ENCODE measurements at places on chromosomes 5 and 9. TPM values are rescaled to one million over a fixed set of nuclear protein-coding genes. Genes with fewer than 3 reads are reported as not detected.

Gene SHLD3
- total RNA-seq: 4.3 TPM

DNA sequence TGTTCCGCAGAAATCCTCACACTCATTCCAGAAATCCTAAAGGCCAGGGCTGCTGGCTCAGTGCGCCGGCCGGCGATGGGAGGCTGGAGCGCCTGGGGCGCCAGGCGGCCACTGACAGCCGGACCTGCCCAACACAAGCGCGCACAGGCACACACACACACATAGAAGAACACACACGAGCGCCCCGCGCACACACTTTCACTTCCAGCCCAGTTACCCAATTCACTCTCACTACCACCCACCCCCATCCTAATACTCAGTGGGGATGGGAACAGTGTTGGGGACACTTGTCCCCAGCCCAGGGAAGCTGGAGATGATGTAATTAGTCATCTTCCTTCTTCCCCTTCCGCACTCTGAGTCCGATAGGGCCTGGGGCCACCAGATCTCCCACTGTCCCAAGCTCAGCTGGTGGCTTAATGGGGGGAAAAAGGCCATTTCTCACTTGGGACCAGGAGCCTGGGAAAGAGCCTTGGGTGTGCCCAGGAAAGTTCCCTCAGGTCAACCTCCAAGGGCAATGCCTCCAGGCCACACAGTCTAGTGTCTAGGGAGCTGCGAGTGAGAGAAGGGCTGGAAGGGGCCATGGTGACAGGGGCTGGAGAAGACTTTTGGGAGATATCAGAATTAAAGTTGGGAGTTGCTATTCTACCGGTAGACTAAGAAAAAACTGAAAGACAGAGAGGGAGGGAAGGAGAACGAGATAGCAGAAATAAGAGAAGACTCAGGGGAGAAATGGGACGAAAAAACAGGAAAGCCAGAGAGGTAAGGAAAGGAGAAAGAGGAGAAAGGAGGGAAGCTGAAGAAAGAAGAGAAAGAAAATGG, 1.7 kb downstream of the EBF1 start:
- peak; percentile 31 for DNase-seq

Gene NUTM2F
- total RNA-seq: not detected

DNA sequence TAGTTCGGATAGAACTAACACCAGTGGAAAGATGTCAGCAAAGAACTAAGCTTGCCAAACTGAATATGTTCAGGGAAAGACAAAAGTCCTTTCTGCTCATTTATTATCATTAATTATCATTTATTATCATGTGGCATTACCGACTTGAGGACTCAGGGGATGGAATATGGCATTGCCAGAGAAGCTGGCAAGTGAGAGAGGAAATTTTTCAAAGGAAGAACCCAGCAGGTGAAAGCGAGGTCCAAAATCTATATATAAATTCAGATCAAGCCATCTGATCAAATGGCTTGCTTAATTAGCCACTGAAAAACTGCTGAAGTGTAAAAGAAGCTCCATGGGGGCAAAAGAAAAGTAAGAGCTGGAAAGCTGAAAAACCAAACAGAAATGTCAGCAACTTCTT, 1049.6 kb upstream of the SEMA6A start:
- no peak for DNase-seq

DNA sequence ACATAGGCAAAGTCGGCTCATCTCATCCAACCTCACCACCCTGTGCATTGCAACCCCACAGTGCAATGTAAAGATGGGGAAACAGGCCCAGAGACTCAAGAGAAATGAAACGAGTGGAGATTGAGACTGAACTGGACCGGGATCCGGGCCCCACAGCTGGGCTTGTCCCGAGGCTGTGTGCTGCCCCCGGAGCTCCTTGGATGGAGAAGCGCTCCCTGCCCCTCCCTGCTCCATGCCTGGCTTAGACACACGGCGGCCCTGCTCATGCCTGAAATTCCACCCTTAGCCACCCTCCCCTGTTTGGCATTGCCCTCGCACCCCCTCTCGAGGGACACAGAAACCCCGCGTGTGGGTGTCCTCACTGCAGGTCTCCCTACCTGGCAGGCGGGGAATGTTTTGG, 27.2 kb upstream of the FCN1 start:
- DNase-seq: no peak

Gene TLR4
- 0.72 TPM for total RNA-seq

Gene LCP2
- 444 TPM for total RNA-seq

DNA sequence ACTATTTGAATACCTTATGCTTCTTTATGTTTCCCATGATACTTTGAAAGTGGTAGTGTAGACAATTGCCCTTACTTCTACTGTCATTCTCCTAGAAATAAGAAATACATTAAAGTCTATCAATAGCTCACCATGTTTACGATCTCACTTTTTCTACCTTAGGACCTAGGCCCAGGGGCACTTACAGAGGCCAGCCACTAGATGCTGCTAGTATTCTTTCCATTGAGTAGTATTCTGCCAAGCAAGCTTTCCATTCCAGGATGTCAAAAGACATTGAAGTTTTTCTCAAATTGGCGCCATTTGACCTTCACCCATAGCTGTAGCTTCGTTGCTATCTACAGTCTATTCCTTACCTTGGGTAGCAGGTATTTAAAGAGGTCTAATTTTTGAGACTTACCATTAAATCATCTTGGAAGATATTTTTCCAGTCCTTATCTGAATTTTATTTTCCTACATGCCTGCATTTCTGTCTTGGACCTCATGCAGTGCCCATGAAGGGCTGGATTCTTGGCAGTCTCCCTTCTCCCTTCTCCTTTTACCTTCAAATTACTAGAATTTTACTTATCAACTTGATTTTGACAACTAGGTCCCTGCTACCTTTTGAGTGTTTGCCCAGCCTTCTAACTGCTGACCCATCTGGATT, 246.0 kb upstream of the NUDT12 start:
- DNase-seq: no peak

Gene EPB41L4B
- not detected for total RNA-seq

- no peak for DNase-seq
Observed at GRCh38 chr5:68067291-68067690, 148.3 kb upstream of the PIK3R1 start.

Gene SLC23A1
- 1.3 TPM for total RNA-seq

DNA sequence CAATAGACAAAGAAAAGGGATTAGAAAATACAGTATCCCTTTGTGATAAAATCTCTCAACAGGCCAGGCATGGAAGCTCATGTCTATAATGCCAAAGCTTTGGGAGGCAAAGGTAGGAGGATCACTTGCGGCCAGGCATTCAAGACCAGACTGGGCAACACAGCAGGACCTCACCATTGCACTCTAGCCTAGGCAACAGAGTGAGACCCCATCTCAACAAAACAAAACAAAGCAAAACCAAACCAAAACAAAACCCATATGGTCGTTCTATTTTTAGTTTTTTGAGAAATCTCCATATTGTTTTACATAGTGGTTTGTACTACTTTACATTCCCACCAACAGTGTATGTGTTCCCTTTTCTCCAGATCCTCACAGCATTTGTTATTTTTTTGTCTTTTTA, 193.0 kb downstream of the KIAA0825 start:
- DNase-seq: no peak

Gene TNFSF8
- 56.4 TPM for total RNA-seq

GRCh38 chr9:28707616-28708015, 1134.3 kb upstream of the C9orf72 start:
- no peak for DNase-seq

DNA sequence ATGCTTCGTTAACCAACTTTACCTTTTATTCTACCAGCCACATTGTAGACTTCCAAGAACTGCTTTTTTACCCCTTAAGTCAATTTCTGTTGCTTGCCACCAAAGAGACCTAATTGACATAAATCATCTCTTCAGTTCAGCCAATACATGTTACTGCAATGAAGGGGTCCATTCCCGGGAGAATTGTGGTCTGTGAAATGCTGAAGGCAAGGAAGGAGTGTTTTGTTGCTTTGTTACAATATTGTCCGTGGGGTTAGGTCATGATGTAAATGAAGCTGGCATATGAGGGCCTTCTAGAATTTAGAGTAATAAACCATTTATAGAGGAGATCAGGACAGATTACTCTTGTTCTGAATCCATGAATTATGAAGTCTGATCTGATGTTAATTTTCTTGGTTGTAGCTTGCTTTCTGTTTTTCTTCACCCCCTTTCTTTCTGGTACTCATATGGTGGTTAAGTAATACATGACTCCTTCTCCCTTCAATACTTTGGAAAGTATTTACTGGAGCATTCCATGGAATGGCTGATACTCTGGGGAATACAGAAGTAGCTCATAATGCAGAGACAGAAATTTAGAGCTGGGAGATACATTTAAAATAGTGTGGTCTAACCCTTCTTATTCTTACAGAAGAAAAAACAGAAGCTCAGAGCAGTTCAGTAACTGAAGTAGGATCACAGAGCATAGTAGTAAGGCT, 297.0 kb upstream of the CLINT1 start:
- DNase-seq: no peak

- no peak for DNase-seq
Observed at GRCh38 chr9:72773570-72773969, 179.3 kb downstream of the ALDH1A1 start.

GRCh38 chr9:11577522-11577921, 964.7 kb upstream of the PTPRD start:
- DNase-seq: no peak

Gene IL3
- total RNA-seq: not detected

- no peak for DNase-seq
Observed at GRCh38 chr5:152676196-152676595, 271.1 kb upstream of the NMUR2 start.

Gene IFNA7
- total RNA-seq: not detected

DNA sequence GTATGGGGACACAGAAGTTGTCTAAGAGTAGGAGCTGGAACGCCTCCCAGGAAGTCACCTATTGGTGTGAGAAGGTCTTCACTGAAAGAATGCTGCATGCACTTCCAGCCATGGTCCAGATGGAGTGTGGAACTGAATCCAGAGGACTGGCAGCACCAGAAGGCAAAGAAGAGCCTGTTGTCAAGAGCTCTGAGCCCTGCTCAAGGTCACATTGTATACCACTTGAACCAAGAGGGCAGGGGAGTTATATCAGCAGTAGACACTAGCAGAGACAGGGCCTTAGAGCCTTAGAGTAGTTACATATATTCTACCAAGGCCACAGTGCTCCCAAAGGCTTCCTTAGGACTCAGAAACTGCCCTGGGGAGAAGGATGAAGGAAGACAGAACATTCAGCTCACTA, 130.8 kb upstream of the POC5 start:
- DNase-seq: no peak

GRCh38 chr9:76521244-76521681, 62.3 kb downstream of the GCNT1 start:
- no peak for DNase-seq

Gene LRRTM2
- total RNA-seq: 0.06 TPM

- DNase-seq: no peak
Observed at GRCh38 chr5:4581289-4581688, 558.8 kb upstream of the ADAMTS16 start.

DNA sequence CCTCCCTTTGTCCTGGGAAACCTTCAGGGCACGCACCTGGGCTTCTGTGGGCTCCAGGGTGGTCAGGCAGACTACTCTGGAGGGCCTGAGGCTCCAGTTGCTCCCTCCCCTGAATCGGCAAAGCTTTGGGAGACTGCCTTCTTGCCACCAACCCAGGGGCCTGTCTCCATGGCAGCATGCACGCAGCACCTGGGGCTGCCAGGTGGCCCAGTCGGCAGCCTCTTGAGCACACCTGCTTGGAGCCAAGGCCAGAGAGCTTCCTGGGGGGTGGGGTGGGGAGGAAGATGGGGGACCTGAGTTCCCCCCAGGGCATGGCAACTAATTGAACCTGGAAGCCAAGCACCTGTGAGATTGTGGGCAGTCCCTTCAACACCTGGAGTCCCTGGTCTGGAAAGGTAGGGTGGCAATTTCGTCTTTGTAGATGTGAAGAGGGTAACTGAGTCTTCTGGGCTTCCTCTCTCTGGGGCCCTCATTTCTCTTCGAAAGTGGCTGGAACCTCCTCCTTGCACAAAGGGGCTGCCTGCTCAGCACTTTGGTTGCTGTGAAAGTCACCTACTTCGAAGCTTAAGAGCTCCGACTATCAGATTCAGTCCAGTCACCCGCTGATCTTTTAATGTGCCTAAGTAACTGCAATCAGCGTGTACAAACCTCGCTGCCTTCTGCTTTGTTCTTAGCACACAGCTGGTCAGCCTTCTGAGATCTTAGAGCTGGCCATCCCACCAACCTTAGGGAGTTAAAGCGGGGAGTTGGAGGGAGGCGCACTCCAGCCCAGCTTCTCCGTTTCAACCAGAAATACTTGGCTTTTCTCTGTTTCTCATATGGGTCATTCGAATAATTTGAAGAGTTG, 4.0 kb downstream of the RNF183 start:
- DNase-seq: no peak

GRCh38 chr5:1176473-1177391, 24.7 kb upstream of the SLC6A19 start:
- peak; percentile 24 for DNase-seq

Gene SLC9A3
- total RNA-seq: 2.3 TPM

- DNase-seq: no peak
Observed at GRCh38 chr9:133253268-133253667, 21.7 kb downstream of the ABO start.

Gene PGM5
- not detected for total RNA-seq

Gene TCERG1
- 90.2 TPM for total RNA-seq

DNA sequence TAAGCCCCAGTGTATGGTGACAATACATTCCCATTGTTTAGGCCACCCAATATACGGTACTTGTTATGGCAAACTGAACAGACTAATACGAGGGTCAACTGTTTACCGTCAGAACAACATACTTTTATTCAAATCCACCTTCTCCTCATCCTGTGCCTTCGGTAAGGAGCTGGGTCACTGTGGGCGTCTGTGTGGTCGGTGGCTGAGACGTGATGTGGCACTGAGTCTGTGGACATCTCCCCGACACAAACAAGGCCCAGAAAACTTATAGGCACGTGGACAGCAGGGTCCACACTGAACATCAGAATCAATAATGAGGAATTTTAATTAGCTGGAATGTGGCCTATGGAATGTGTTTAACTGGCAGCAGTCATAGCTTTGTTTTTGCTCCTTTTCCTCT, 154.3 kb upstream of the IRX2 start:
- DNase-seq: no peak

- DNase-seq: no peak
Observed at GRCh38 chr9:95409650-95410426, 92.3 kb upstream of the FANCC start.

Gene SCGB3A2
- total RNA-seq: not detected

- no peak for DNase-seq
Observed at GRCh38 chr5:174317256-174317894, 271.9 kb downstream of the NSG2 start.

GRCh38 chr9:134162212-134162775, 2.1 kb downstream of the RNU6ATAC start:
- no peak for DNase-seq
